Breast epithelium (tissue), 4 donors: ENCODE measurements at places on chromosomes 11 and 22. TPM values are rescaled to one million over a fixed set of nuclear protein-coding genes. Genes with fewer than 3 reads are reported as not detected.
A peak's percentile ranks its signal among the peaks of the same experiment; 100 is the strongest.

- DNase-seq: no peak
Observed at GRCh38 chr11:83645561-83645960, 359.4 kb upstream of the CCDC90B start.

The MOV10L1 gene
- total RNA-seq: 0.44 TPM

DNA sequence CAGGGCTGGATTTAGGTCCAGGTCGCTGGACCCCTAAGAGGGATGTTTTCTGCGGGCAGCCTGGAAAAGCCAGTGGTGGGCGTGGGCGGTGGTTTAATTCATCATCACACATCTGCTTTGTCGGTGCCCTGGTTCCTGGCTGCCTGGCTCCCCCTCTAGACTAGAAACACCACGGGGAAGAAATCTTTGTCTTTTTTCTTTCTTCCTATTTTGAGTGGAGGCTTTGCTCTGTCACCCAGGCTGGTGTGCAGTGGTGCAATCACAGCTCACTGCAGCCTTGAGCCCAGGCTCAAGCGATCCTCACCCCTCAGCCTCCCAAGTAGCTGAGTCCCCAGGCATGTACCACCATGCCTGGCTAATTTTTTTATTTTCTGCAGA is 86.6 kb upstream of the LINC01488 start:
- no peak for DNase-seq

- DNase-seq: no peak
Observed at GRCh38 chr11:79059141-79059540, 381.7 kb downstream of the TENM4 start.

The SLC22A9 gene
- total RNA-seq: not detected

GRCh38 chr22:22712666-22713365 is 68.4 kb downstream of the GGTLC2 start:
- DNase-seq: no peak

GRCh38 chr11:127485541-127485940 is 485.0 kb upstream of the KIRREL3 start:
- no peak for DNase-seq

The LRRC56 gene
- 0.16 TPM for total RNA-seq

The PKDREJ gene
- total RNA-seq: not detected

GRCh38 chr11:71080239-71081097 is 171.9 kb downstream of the SHANK2 start:
- DNase-seq: peak; percentile 27

- no peak for DNase-seq
Observed at GRCh38 chr11:78228467-78228866, 39.7 kb downstream of the USP35 start.

The OR10A3 gene
- total RNA-seq: not detected

GRCh38 chr11:13535819-13536218 is 40.0 kb upstream of the PTH start:
- DNase-seq: no peak

The PPARA gene
- total RNA-seq: 31.0 TPM

- DNase-seq: no peak
Observed at GRCh38 chr11:34111722-34112270, 6.4 kb downstream of the NAT10 start.

DNA sequence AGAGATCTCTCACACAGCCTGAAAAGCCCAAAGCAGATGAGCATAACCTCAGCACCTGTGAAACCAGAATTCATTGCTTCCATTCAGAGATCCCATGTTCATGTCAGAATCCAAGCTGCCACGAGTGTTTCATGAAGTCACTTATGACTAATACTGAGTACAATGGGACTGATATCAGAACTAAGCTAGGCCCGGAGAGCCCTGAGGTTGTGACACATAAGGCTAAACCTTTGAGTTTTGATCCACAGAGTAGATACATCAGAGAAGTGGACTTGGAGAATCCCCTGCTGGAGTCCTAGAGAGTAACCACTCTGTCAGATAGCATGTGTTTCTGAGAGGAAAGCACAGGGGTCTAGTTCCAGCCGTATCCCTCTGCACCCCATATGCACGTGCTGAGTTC is 890 bp upstream of the GLYATL1 start:
- DNase-seq: no peak

The MUC6 gene
- total RNA-seq: 1.9 TPM

GRCh38 chr11:119742263-119742861 is 13.4 kb upstream of the NECTIN1 start:
- no peak for DNase-seq

DNA sequence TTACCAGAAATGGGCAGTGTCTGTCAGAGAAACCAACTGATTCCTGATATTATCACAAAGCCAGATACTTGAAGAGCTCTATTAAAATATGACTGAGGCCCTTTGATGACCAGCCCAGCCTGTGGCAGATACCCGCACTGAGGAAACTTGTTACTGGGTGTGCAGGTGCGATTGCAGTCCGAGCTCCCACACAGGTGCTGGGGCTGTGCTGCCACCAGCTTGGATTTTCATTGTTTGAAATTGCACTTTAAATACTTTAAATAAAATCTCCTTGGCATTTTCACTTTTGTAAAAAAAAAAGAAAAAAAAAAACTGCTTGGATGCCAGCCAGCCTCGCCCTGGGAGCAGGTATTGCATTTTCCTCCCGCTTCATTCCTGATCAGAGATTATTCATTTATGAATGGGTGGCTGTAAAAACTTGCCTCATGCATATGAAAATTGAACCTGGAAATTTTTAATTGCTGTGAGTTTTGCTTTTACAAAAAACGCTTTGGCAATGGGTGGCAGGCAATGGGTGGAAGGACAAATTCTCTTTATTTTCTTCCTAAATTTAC is 21.2 kb downstream of the EHF start:
- no peak for DNase-seq

DNA sequence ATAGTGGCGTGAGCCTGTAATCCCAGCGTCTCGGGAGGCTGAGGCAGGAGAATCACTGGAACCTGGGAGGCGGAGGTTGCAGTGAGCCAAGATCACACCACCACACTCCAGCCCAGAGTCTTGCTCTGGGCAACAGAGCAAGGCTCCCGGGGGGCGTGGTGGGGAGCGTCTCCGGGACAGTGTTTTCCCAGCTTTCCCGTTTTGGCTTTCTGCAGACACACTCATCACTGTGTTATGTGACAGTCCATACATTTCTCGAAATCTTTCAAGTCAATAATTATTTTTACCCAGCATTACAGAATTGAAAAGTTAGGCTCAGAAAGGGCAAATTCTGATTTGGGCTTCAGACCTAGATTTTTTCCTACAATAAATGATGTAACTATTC is 31.7 kb downstream of the NEAT1 start:
- peak; percentile 25 for DNase-seq

GRCh38 chr22:50490531-50491308 is 4.1 kb downstream of the MIOX start:
- no peak for DNase-seq

DNA sequence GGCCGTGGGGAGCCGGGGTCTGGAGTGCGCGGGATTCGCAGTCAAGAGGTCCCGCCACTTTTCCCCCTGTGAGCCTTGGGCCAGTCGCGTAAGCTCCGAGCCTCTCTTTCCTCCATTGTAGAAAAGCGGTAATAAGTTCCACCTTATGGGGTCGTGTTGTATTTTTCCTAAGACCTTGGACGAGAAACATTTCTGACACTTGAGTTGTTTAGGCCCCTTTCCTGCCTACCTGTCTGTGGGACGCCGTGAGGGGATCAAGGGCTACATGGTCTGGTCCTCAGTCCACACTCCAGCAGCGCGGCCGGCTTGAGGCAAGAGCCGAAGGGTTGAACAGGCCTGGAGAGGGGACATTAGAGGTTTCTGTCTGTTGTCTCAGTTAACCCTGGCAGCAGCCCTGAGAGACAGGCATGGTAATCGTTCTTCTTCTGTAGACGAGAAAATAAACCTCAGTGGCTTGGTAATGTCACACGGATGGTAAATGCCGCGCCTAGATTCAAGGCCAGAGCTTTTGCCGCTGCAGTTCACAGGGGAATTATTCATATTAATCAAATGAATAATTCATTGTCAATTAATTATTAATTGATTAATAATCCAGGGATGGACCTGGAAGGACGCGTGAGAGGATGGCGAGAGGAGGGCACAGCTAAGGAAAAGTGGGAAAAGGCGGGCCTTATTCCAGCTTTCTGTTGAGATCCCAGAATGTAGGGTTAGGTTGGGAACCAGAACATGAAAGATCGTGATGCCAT is 545 bp downstream of the FEN1 start:
- DNase-seq: no peak

DNA sequence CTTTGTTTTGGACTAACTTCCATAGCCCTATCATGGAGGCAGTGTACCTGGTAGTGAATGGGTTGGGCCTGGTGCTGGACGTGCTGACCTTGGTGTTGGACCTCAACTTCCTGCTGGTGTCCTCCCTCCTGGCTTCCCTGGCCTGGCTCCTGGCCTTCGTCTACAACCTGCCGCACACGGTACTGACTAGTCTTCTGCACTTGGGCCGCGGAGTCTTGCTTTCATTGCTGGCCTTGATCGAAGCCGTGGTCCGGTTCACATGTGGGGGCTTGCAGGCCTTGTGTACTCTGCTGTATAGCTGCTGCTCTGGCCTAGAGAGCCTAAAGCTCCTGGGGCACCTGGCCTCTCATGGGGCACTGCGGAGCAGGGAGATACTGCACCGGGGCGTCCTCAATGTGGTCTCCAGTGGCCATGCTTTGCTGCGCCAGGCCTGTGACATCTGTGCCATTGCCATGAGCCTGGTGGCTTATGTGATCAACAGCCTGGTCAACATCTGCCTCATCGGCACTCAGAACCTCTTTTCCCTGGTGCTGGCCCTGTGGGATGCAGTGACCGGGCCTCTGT is 846 bp downstream of the RNF26 start:
- DNase-seq: no peak

The IFTAP gene
- total RNA-seq: 26.6 TPM

- no peak for DNase-seq
Observed at GRCh38 chr11:103295704-103296103, 186.5 kb downstream of the DYNC2H1 start.

The ALX4 gene
- under 0.01 TPM for total RNA-seq

- no peak for DNase-seq
Observed at GRCh38 chr11:15308840-15309239, 194.1 kb downstream of the INSC start.

DNA sequence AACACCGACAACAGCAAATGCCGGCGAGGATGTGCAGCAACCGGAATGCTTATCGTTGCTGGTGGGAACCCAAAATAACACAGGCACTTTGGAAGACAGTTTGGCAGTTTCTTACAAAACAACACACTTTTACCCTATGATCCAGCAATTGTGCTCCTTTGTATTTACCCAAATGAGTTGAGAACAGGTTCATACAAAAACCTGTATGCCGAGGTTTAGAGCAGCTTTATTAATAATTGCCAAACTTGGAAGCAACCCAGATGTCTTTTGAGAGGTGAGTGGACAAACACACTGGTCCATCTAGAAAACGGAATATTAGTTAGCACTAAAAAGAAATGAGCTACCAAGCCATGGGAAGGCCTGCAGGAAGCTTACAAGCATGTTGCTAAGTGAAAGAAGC is 118.9 kb downstream of the CTTN start:
- DNase-seq: no peak

DNA sequence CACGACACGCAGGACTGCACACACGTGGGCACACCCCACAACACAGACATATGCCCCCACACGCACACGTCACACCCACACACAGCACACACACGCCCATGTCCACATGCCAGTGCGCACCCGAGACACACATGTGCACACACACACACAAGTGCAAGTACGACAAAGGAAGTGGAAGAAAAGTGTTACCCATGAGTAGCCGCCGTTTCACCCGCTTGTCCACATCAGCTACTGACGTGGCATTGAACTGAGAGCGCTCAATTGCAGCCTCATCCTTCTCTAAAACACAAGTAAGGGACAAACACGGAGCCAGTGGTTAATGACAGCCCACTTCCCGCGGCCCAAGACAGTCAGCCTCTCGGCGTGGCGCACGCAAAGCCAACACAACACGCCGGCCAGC is 68.4 kb upstream of the TTLL12 start:
- no peak for DNase-seq

The OR8H2 gene
- total RNA-seq: not detected

- no peak for DNase-seq
Observed at GRCh38 chr11:64729851-64730382, 6.9 kb upstream of the NRXN2 start.

The OR8D4 gene
- total RNA-seq: not detected

The SCT gene
- not detected for total RNA-seq

The TSPAN32 gene
- total RNA-seq: 0.33 TPM

- DNase-seq: no peak
Observed at GRCh38 chr11:130890039-130890745, 26.1 kb downstream of the SNX19 start.

- no peak for DNase-seq
Observed at GRCh38 chr11:38971141-38971540, 2373.1 kb upstream of the RAG2 start.

The BRSK2 gene
- 0.15 TPM for total RNA-seq

- no peak for DNase-seq
Observed at GRCh38 chr11:105000797-105001196, 22.2 kb downstream of the CASP5 start.

GRCh38 chr11:66880496-66881450 is 23.9 kb downstream of the LRFN4 start:
- peak; percentile 82 for DNase-seq

DNA sequence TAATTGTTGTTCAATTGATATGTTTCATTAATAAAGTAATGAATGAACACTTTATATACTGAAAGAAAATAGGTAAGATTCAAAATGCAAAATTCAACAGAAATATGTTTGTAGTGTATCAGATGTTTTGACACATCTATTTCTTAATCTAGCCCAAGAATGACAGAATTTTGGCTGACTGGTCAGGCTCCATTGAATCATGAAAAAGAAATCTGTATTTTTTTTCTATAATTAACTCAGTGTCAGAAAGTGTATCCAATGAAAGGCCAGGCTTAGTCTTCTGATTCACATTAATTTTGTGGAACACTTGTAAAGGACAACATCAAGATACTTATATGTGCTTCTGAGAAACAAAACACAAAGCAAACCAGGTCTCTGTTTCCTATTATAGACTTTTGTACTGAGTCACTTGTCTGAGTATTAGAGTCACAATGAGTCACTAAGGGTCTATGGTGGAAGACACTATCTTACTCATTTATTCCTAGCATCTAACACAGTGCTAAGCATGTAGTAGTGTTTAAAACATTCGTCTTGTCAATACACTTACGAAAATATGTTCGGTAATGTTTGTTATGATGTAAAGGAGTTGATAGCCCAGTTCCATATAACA is 297.7 kb upstream of the CCDC90B start:
- DNase-seq: no peak

DNA sequence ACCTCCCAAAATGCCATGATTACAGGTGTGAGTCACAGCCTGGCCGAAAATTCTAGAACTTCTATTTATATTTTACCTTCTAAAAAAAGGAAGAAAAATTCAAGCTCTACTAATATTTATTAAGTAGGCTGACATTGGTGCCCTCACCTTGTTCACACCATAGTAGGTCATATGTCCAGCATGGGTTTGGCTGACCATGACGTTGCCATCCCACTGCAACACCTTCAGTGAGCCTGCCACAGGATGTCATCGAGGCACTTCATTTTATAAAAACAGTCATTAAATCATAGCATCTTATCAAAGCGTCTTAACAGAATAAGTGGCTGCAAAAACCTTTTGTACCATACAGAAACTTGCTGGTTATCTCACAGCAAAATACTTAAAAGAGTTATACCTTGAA is 58.3 kb downstream of the LRRC32 start:
- DNase-seq: no peak

The RTN3 gene
- 199 TPM for total RNA-seq

GRCh38 chr11:12598330-12599256 is 75.6 kb upstream of the TEAD1 start:
- no peak for DNase-seq

The AQP11 gene
- 1.6 TPM for total RNA-seq

The NNMT gene
- total RNA-seq: 987 TPM

GRCh38 chr22:44668190-44668885 is 33.7 kb upstream of the PRR5 start:
- DNase-seq: no peak

- DNase-seq: peak; percentile 67
Observed at GRCh38 chr22:25362215-25362882, 142.9 kb downstream of the CRYBB2 start.
